SK-N-SH (cell line): ENCODE measurements at places on chromosomes 5 and 9.

- DNase-seq = no peak
Measured at GRCh38 chr5:130992621-130993020, 172.4 kb downstream of the HINT1 start.

DNA sequence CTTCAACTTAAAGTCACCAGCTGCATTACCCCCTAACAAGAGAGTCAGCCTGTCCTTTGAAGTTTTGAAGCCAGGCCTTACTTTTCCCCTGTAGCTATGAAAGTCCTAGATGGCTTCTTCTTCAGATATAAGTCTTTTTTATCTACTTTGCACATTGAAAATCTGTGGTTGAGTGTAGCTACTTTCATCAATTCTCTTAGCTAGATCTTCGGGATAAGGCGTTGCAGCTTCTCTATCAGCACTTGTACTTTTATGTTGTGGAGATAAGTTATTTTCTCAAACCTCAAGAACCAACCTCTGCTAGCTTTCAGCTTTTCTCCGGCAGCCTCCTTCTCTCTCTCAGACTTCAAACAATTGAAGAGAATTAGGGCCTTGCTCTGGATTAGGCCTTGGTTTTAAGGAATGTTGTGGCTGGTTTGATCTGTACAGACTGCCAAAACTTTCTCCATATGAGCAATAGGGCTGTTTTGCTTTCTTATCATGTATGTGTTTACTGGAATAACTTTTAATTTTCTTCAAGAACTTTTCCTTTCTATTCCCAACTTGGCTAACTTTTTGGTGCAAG is 21.6 kb downstream of the CATSPER3 start:
- no peak for DNase-seq

DNA sequence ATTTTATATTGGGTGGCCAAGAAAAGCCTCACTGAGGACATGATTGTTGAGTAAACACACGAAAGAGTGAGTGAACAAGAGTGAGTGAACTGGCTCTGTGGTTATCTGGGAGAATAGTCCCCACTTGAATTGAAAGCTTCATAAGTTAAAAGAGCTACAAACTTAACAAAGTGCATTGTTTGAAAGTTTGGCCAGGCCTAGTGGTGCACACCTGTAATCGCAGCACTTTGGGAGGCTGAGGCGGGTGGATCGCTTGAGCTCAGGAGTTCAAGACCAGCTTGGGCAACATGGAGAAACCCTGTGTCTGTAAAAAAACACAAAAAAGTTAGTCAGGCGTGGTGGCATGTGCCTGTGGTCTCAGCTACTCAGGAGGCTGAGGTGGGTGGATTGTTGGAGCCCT is 26.9 kb downstream of the SMC2 start:
- DNase-seq = no peak

- no peak for DNase-seq
Measured at GRCh38 chr5:66875315-66875714, 279.1 kb downstream of the MAST4 start.

DNA sequence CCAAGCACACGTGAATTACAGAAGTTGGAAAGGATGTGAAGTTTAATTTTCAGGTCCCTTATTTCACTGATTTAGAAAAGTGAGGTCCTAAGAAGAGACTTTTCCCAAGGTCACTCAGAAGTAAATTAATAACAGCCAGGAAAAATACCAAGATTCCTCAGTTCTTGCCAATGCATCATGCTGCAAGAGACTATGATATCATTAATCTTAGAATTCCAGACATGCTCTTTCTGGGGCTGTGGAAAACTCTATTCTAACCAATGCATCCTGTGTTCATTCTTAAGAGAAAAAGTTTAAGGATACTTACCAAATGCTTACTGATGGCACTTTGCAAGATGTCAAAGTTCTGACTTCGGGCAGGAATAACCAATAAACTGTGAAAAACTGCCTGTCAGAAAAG is 42.8 kb downstream of the TEX10 start:
- DNase-seq = no peak

- DNase-seq = no peak
Measured at GRCh38 chr5:33148076-33148513, 292.7 kb upstream of the TARS1 start.

DNA sequence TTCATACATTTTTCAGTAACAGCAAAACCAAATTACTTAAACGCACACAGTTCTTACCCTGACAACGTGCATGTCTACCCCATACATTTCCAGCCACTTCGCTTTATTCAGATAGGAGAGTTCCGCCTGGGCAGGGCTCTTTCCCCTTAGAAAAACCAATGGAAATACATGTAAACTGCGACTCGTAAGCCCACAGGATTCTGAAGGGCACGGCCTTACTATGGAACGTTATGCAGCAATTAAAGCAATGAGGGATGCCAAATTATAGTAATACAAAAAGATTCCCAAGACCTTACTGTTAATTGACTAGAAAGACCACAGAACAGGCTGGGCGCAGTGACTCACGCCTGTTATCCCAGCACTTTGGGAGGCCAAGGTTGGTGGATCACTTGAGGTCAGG is 64.5 kb downstream of the EPB41L4B start:
- DNase-seq = no peak

- no peak for DNase-seq
Measured at GRCh38 chr9:98795295-98795955, 930 bp downstream of the ANKS6 start.

GRCh38 chr5:8060235-8060952 is 191.4 kb downstream of the MTRR start:
- no peak for DNase-seq

DNA sequence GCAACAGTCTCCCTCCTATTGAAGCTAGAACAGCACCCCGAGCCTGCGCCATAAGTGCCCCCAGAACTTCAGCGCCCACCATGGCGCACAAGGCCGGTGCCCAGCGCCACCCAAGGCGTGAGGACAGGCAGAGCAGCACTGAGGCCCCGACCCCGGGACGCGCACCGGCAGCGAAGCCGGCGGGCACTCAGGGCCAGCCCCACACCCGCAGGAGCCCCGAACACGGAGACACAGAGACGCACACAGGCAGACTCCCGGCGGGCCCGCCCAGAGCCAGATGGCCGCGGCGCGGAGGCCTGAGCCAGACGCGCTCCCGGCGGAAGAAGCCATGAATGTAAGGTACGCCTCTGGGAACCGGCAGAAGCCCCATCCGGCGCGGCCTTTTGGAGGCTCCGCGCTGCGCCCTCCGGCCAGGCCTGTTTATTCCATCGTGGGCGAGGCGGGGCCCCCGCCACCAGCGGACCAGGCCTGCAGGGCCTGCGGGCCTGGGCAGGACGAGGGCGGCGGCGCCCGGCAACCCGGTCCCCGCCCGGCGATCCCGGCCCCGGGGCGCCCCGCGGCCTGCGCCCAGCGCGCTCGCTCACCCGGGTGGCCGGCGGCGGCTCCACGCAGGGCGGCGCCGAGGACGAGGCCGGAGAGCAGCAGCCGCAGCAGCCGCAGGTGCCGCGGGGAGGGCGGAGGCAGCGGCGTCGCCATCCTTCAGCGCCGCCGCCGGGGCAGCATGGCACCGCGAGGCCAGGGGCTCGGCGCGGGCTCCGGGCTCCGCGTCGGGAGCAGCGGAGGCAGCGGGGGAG is 486 bp downstream of the NPDC1 start:
- peak; percentile 81 for DNase-seq

DNA sequence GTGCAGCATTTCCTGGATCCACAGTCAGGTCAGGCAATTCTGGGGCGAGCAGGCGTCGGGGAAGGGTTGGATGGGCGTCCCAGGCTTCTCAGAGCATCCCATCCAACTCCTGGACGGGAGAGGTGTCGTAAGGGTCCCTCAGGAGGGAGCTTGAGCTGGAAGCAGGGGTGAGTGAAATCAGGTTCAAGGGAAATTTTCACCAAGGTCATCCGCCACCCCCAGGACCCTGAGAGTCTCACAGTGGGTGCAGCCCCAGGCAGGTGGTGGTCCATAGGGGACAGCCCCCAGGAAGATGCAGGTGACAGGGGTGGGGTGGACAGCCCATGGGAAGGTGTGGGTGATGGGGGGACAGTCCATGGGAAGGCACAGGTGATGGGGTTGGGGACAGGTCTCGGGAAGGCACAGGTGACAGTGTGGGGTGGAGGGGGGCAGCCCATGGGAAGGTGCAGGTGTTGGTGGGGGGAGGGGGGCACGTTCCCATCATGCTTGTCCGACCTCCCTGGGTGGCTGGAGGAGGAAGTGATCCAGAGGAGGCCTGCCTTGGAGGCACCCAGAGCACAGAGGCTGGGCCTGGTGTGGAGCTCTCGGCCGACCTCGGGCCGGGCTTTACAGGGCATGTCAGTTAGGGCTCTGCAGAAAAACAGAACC is 48.9 kb downstream of the AHRR start:
- DNase-seq = no peak

DNA sequence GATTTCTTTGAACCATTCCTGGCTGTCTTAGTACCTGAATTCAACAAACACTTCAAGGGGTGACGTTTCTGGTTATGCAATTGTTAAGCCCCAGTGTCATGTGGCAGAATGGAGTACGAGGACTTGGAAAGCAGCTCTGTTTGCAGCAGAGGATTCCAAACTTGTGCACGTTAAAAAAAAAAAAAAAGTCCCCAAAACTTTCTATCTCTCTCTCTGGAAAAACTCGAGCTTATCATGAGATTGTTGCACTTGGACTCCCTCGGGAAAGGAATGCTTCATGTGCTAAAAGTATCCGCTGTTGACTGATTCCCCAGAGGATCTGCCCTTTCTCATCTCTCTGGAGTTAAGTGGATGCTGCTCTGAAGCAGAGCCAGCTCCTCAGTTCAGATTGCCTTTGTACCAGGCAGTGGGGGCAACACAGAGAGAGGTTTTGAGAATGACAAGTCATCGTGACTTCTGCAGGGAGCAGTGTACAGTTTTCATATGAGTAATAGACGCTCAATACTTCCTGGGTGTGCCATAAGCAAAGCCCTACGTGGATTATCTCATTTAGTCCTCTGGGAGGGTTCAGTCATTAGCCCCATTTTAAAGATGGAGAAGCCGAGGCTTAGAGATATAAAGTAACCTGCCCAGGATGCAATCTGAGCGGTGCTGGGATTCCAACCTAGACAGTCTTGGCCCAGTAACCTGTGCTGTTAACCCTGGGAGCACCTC is 28.1 kb downstream of the TMOD1 start:
- DNase-seq = no peak

DNA sequence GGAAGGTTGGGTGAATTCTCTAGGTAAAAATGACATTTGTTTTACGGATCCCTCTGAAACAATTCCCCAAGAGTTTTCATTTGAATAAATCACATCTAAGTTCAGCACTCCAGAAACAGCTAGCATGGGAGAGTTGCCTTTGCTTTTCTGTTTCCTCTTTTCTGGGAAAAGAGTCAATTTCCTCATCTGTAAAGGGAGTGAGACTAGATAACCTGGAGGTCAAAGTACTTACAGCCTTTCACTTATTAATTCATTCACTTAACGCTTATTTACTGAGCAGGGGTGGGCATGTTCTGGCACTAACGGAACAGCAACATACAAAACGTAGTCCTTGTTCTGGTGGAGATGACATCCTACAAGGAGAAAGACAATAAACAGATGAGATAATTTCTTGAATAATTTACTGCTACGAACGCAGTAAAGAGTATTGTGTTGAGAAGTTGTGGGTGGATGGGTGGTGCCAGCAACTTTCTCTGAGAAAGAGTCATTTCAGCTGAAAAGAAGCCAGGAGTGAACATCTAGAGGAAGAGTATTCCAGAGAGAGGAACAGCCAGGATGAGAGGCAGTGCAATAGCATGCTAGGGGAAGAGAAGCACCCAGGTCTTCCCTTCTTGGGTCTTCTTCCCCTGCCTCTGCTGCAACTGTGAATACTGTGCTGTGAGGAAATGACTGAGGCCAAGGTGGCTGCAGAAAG is 335.6 kb downstream of the ZSWIM6 start:
- DNase-seq = no peak

GRCh38 chr5:74865804-74866595 is at the start of gene FAM169A:
FAM169A (minus strand) TSS chr5:74866387; CDS start chr5:74841676, 24,711 bp downstream.
- peak; percentile 87 for DNase-seq

DNA sequence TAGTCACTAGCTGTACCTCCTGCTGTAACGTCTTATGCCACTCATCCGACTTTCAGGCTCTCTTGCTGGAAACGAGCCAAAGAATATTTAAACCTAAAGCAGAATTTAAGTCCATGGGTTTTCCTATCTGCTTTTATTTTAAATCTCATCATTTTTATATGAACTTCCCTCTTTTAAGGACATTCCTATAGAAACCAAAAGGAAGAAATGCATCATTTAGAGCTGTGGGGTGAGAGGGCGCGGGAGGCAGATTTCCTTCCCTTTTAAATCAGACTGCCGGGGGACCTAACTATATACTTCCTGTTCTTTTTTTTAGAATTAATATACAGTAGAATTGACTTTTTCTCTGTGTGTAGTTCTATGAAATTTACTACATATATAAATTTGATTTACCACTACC is 468.8 kb downstream of the BNC2 start:
- no peak for DNase-seq

GRCh38 chr5:18712936-18713485 is 1078.8 kb downstream of the TAF11L14 start:
- no peak for DNase-seq

GRCh38 chr5:102713682-102714231 is 41.3 kb upstream of the PAM start:
- DNase-seq = no peak

GRCh38 chr5:177374211-177374610 is 10.0 kb upstream of the SLC34A1 start:
- no peak for DNase-seq

DNA sequence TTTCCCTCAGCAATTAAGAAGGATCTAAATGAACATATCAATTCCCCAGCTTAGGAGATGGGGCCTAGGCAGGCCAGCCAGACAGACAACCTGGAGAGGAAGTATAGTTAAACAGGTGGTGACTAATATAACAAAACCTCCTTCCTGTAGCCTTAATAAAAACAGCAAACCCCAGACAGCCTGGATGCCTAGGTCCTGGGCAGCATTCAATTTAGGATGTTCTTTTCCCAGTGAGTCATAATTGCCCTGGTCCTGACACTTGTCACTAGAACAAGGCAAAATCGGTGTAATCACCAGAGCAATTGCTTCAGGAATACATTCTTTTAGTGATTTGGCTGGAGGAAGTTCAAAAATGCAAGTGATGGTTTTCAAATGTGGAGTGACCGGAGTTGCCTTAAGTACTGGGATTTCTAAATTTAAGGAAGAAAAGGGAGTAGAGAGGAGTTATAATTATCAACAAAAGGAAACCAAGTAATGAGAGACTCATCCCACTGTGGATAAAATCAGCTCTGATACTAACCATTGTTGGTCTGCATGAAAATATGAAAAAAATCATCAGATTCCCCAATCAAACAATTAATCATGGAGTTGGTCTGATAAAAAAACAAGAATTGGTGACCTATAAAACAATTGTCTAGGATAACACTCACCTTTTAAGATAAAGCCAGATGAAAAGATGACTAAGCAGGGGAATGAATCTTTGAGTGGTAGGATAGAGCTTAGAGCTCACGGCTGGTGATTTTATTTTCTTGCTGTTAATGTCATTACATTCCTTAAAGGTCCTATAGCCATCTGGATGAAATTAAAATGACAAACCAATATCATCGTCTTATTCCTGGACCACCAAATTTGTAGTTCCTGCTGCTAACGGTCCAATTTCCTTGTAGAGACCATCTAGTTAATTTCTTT is 39.0 kb upstream of the TARS1 start:
- DNase-seq = no peak
